Stimulated activated CD8-positive, alpha-beta memory T cell treated with anti-CD3 and anti-CD28 coated beads, Interleukin-15, amount 100 ng/mL, for 4 hours (primary cell): ENCODE measurements at places on chromosomes 1 and 21.
A peak's percentile ranks its signal among the peaks of the same experiment; 100 is the strongest.

GRCh38 chr1:226378071-226378470 lies 29.8 kb downstream of the PARP1 start:
- no peak for DNase-seq

- no peak for DNase-seq
These were observed 9.4 kb downstream of the SELP start for GRCh38 chr1:169620565-169620964.

GRCh38 chr21:37673801-37674575 lies 242.3 kb downstream of the KCNJ6 start:
- no peak for DNase-seq

DNA sequence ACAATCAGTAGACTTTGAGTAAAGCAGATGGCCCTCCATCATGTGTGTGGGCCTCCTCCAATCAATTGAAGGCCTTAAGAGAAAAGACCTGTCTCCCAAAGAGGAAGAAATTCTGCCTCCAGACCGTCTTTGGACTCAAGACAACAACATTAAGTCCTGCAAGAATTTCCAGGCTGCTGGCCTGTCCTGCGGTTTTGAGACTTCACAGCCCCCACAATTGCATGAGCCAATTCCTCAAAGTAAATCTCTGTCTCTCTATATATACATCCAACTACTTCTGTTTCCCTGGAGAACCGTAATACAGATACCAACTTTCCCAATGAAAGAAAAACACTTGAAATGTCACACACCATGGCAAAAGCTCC lies 16.4 kb downstream of the REG4 start:
- DNase-seq: no peak

DNA sequence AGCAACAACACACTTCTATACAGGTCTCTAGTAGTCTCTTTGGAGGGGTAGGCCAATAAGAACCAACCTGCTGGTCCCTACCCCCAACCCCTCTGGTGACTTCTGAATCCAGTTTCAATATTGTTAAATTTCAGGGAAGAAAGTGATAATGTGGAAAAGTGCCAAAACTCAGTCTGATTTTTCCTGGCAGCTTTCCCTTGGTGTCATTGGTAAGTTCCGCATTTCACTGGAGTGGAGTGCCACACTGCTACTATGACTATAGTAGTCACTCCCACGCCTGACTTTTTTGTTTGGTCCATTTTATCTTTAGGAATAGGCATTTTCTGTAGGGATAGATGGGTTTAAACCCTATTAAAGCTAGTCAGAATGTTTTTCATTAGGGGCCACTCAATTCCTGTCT lies 5.7 kb upstream of the ARID1A start:
- no peak for DNase-seq

- DNase-seq: no peak
These were observed 53.5 kb upstream of the CNTN2 start for GRCh38 chr1:204989266-204990058.

GRCh38 chr1:214281021-214281719 lies at the start of gene SMYD2:
SMYD2 (plus strand) TSS chr1:214281159; CDS start chr1:214281255, 96 bp downstream.
- peak; percentile 24 for DNase-seq

- DNase-seq: no peak
These were observed 14.5 kb downstream of the KRTAP10-1 start for GRCh38 chr21:44525391-44526095.

DNA sequence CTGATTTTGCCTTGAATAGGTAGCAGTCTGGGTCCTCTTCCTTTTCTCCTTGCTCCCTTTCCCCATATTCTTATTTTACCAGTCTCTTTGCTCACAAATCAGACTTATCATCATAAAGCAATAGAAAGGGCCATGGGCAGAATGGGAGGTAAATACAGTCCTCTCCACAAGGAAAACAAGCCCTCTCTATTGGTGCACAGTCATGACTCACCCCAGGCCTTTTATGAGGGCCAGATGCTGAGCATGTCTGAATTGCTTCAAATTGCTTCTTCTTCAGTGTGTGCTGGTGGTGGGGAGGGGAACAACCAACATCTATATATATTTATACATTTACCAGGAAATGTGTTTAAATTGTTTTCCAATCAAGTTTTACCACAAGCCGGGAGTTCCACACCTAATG lies 75.2 kb downstream of the GFI1 start:
- no peak for DNase-seq

DNA sequence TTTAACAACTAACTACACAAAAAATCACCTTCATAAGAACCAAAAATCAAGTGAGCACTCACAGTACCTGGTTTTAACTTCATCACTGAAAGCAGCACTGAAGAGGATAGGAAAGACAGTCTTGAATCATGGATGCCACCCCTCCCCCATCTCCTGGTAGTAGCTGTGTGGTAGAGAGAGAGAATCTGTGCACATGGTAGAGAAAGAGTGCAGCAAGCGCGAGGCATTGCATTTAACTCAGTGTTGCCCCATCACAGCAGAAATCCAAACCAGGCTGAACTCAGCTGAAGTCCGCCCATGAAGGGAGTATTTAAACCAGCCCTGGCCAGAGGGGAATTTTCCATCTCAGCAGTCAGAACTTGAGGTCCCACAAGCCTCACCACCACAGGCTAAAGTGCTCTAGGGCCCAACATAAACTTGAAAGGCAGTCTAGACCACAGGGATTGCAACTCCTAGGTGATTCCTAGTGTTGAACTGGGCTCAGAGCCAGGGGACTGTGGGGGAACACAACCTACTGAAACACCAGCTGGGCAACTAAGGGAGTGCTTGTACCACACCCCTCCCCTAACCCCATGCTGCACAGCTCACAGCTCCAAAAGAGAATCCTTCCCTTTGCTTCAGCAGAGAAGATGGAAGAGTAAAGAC lies 38.4 kb downstream of the VAV3 start:
- DNase-seq: no peak

DNA sequence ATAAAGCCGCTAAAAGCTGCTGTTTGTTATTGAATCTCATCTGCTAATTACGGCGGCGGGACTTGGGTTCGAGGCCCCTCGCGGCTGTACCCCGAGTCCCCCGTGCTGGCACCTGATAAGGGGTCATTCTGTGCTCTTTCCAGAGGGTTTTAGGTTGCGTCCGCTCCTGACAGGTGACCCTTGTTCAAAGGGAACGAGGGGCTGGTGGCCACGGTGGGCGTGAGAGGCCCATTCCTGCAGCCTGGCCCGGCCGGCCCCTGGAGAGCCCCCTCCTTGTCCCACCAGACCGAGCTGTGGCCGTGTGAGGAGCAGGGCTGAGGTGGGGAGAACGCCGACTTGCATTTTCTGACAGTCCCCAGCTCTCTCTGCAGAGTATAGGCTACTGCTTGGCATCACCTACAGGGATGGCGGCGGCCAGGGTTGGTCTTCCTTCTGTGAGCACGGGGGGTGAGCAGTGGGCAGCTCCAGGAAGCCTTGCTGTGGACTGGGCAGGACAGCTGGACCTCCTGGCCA lies 12.2 kb downstream of the PRDM16 start:
- DNase-seq: no peak

- no peak for DNase-seq
These were observed 8.7 kb upstream of the RSRP1 start for GRCh38 chr1:25255706-25256577.

DNA sequence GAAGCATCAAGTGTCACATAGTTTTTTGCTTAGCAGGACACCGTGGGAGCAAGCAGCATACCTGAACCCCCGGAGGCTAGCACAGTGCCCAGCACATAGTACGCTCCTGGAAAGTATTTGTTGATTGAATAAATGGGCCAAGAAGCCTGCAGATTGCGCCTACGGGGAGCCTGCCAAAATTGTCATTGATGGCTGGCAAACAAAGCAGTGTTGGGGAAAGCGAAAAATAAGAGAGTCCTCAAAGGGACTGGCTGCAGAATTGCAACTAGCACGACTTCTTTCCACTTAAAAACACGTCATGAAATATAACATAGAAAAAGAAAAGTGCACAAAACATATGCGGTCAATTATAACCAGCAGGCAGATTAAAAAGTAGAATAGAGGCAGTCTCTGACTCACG lies 125.2 kb upstream of the GALNT2 start:
- no peak for DNase-seq

DNA sequence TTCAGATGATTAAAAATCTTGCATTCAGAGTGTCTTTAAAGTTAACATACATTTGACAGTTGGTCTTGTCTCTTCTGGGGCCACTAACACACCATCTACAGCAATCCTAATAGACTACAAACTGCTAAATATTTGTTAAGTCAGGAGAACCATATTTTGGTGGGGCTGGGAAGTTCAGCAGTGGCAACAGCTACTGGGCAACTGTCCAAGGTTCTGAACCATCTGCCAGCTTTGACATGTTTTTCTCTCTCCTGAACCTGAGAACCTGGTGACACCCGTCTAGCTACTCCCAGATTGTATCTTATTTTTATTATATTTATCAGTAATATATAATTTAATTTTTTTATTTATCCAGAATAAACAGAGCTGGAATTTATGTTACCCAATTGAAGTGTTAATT lies 199.0 kb upstream of the DPYD start:
- no peak for DNase-seq

GRCh38 chr1:183590244-183591191 lies at the start of gene NCF2:
NCF2 (minus strand) TSS chr1:183590459; CDS start chr1:183590329, 130 bp downstream.
- DNase-seq: no peak

- DNase-seq: no peak
These were observed 75.9 kb downstream of the HLX start for GRCh38 chr1:220955116-220955515.

- no peak for DNase-seq
These were observed 134.0 kb downstream of the FAM78B start for GRCh38 chr1:166032572-166033371.

GRCh38 chr1:162090378-162090777 lies 20.9 kb downstream of the NOS1AP start:
- DNase-seq: no peak

- no peak for DNase-seq
These were observed at the start of gene PIK3CD for GRCh38 chr1:9651565-9652378. PIK3CD (plus strand) TSS chr1:9651731; CDS start chr1:9710456, 58,725 bp downstream.

DNA sequence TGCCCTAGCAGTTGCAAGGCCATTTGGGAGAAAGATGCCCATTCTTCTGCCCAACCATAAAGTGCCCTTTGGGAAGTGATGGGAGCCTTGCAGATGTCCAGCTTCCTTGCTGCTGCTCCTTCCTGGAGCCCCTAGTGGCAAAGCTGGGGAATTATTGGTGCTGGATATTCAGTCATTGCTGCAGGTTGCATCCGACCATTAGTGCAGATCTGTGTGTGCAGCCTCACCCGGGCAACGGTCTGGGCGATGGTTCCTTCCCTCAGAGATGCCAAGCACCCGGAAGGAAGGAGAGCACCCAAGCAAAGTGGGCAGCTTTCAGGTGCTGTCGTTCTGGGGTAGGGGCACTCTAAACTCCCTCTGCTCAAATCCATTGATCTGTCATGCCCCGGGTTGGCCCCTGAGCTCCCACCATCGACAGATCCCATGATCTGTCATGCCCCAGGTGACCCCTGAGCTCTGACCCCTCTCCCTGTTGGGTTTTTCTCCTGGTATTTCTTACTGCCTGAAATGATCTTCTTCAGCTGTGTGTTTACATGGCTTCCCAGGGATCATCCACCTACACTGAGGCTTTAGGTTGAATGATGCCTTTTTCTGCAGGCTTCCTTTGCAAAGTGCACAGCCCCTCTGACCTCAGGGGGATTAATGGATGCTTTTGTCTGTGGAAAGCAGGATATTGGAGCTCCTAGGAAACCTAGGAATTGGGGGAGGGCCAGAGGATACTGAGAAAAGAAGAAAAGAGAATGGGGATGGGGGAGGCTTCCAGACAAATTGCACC lies 467.5 kb downstream of the PTPRU start:
- DNase-seq: no peak

- DNase-seq: no peak
These were observed 900.6 kb downstream of the NCAM2 start for GRCh38 chr21:21898801-21899200.

DNA sequence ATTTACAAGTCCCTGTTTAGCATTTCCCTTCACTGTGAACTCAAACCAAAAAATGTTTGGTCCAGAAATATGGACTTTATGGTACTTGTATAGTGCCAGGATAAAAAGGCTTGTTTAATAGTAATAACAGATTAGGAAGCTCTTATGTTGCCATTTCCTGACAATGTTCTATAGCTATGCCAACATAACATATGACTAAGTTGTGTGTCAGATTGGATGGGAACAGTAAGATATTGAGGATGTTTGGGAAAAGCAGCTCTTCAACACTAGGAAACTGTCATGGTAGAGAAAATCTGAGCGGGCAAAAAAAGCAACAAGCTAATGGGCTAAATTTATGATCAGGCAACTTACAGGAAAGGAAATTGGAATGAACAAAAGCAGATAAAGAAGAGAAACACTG lies 287.1 kb upstream of the ADGRL4 start:
- no peak for DNase-seq

DNA sequence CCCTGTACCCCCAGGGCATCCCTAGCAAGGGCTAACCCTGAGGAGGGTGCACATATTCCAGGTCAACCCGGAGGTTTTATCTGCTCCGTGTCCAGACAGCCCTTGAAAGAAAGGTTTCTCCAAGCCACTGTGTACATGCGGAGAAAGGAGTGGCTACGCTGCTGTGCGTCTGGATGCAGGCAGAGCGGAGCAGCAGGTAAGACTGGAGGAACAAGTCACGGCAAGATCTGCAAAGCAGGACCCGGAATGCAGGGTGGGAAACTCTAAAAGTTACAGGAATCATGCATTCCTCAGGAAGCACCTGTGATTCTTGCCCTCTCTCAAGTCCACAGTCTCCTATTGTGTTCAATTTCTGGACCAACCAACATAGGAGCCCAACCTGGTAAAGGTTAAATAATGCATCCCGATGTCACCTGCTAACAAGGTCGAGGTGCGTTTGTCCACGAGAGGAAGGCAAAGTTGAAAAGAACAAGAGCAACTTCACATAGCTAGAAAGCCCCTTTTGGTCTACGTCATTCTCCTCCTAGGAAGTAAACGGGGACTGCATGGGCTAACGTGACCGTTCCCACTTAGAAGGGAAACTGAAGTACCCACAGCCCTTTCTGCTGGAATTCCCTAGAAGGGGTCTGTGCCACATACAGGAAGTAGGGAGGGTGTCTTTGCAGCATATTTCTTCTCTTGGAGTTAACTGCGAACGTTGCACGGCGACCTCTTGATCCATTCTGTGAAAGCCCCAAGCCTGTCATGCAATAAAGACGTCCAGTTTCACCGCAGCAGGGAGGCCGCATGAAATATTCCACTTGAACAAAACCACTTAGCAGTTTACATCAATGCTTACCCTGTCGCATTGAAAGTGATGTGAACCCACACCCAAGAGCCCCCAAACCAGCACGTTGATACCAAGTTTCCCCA lies 5.8 kb downstream of the TIAM1 start:
- no peak for DNase-seq

DNA sequence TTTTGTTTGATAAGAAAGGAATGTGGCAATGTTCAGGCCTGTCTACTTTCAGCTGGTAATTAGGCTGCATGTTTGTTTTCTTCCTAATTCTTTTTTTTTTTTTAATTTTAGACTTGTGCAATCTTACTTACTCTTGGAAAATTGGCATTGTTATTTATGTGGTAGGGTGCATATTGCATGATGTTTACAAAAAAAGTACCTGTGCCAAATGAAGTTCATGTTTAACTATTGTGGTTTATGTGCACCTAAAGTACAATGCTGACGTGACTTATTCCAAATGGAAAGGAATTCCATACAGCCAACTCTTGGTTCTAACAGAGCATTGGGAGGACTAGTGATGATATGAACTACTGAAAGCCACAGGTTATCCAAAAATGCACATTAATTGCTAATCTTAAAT lies 51.0 kb downstream of the KCNK2 start:
- no peak for DNase-seq

- DNase-seq: no peak
These were observed 262.5 kb downstream of the NPHP4 start for GRCh38 chr1:5729636-5730145.

- DNase-seq: no peak
These were observed 44.3 kb upstream of the SYT14 start for GRCh38 chr1:209893751-209894150.

GRCh38 chr1:108106775-108107174 lies 93.4 kb downstream of the SLC25A24 start:
- DNase-seq: no peak

- no peak for DNase-seq
These were observed 364.1 kb upstream of the LYPLAL1 start for GRCh38 chr1:218809625-218810024.
